ENCODE measurements at places on chromosomes 12 and 14. TPM values are rescaled to one million over a fixed set of nuclear protein-coding genes. Genes with fewer than 3 reads are reported as not detected.

- H3K27ac ChIP-seq = no peak overlapping the region
- H3K4me3 ChIP-seq = no peak overlapping the region
- no peaks in the 10 kb centered on the region for H3K27me3 ChIP-seq
- H3K4me1 ChIP-seq = no peaks in the 10 kb centered on the region
- no peak for DNase-seq
Measured at GRCh38 chr12:8960176-8960575, 10.7 kb upstream of the M6PR start.

DNA sequence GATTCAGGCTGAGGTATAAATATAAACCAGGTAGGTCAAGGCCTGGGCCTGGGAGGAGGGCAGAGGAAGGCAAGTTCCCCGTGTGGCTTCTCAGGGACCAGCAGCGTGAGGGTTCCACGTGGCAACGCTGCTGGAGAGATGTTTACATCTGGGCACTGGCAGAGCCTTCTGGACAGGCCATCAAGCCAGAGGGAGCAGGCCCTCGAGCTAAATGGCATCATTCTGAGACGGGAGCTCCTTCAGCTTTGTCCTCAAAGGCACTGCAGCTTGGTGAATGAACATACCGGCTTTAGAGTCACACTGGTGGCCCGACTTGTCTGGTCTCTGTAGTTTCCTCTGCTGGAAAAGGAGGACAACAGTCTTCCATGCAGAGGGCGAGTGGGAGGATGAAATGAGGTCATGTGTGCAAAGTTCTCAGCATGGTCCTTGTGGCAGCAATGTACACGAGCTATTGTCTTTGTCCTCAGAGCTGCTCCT, 231.3 kb downstream of the ZFP36L1 start:
- no peak overlapping the region for H3K4me3 ChIP-seq
- H3K27me3 ChIP-seq = no peaks in the 10 kb centered on the region
- peak overlapping the region; percentile 18 for H3K27ac ChIP-seq

PMCH gene
- not detected for total RNA-seq

GRCh38 chr14:92380131-92380530, 57.2 kb downstream of the SLC24A4 start:
- H3K27me3 ChIP-seq = no peaks in the 10 kb centered on the region
- H3K4me3 ChIP-seq = no peak overlapping the region
- H3K27ac ChIP-seq = no peak overlapping the region
- no peaks in the 10 kb centered on the region for H3K36me3 ChIP-seq
- no peaks in the 10 kb centered on the region for H3K4me1 ChIP-seq

KLRG1 gene
- total RNA-seq = 4.8 TPM

DNA sequence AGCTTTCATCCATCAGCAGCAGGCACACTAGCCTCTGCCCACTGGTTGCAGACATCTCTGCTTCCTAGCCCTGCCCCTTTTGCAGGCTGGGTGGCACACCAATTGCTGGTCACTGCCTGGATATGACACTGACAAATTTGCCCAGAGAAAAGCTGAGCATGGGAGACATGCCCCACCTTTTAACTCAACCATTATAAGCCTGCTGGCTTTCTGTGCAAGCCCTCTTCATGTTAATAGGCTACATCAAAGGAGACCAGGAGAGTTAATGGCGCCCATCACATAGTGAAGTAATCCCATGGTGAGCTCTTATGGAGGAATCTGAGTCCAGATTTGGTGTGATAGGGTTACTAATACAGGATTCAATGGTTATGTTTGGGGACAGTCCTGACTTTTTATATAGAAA, 139.2 kb downstream of the KICS2 start:
- peak overlapping the region; percentile 51 for H3K27ac ChIP-seq
- no peaks in the 10 kb centered on the region for H3K27me3 ChIP-seq
- H3K4me3 ChIP-seq = no peak overlapping the region
- H3K4me1 ChIP-seq = peaks cover 35% of the 10 kb centered on the region

- no peaks in the 10 kb centered on the region for H3K36me3 ChIP-seq
- H3K4me1 ChIP-seq = peaks cover 69% of the 10 kb centered on the region
- H3K27me3 ChIP-seq = no peaks in the 10 kb centered on the region
- H3K27ac ChIP-seq = peak overlapping the region; percentile 80
Measured at GRCh38 chr14:95515080-95515489, 1.4 kb downstream of the SYNE3 start.

- H3K4me1 ChIP-seq = no peaks in the 10 kb centered on the region
- no peaks in the 10 kb centered on the region for H3K27me3 ChIP-seq
- H3K36me3 ChIP-seq = peaks cover 90% of the 10 kb centered on the region
- no peak overlapping the region for H3K27ac ChIP-seq
- no peak overlapping the region for H3K4me3 ChIP-seq
Measured at GRCh38 chr14:31303654-31304053, 96.1 kb upstream of the HECTD1 start.

- H3K4me3 ChIP-seq = no peak overlapping the region
- H3K27ac ChIP-seq = no peak overlapping the region
- H3K27me3 ChIP-seq = no peaks in the 10 kb centered on the region
- no peaks in the 10 kb centered on the region for H3K4me1 ChIP-seq
- DNase-seq = no peak
Measured at GRCh38 chr12:43921666-43922337, 85.9 kb downstream of the TMEM117 start.

DNA sequence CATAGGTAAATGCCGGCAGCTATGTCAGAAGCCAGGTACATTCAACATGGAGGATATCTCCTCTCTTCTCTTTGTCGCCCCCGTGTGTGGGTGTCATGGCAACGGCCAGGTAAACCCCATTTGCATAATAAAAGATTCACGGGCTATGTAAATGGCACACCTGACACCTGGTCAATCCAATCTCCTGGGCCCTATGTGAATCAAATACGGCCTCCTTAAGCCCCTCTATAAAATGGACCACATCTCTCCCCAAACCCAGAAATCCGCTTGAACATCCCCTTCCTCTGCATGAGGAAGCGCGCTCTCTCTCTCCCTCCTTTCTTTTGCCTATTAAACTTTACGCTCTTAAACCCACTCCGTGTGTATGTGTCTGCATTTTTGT, 363.7 kb downstream of the SOX5 start:
- H3K4me3 ChIP-seq = no peak overlapping the region
- H3K36me3 ChIP-seq = no peaks in the 10 kb centered on the region
- H3K27ac ChIP-seq = no peak overlapping the region
- no peaks in the 10 kb centered on the region for H3K4me1 ChIP-seq
- H3K27me3 ChIP-seq = no peaks in the 10 kb centered on the region

GRCh38 chr14:59281609-59282377, 93.3 kb downstream of the DAAM1 start:
- no peak for DNase-seq
- peaks cover 27% of the 10 kb centered on the region for H3K4me1 ChIP-seq

GRCh38 chr14:103861413-103862392, 14.3 kb upstream of the PPP1R13B start:
- no peaks in the 10 kb centered on the region for H3K27me3 ChIP-seq
- DNase-seq = peak; percentile 27
- no peak overlapping the region for H3K27ac ChIP-seq
- no peak overlapping the region for H3K4me3 ChIP-seq
- H3K4me1 ChIP-seq = peaks cover 10% of the 10 kb centered on the region

GRCh38 chr14:24798911-24799462, 165.0 kb upstream of the GZMB start:
- no peak overlapping the region for H3K4me3 ChIP-seq
- no peak overlapping the region for H3K27ac ChIP-seq
- H3K36me3 ChIP-seq = no peaks in the 10 kb centered on the region
- no peak for DNase-seq

PLBD1 gene
- 106 TPM for total RNA-seq

DNA sequence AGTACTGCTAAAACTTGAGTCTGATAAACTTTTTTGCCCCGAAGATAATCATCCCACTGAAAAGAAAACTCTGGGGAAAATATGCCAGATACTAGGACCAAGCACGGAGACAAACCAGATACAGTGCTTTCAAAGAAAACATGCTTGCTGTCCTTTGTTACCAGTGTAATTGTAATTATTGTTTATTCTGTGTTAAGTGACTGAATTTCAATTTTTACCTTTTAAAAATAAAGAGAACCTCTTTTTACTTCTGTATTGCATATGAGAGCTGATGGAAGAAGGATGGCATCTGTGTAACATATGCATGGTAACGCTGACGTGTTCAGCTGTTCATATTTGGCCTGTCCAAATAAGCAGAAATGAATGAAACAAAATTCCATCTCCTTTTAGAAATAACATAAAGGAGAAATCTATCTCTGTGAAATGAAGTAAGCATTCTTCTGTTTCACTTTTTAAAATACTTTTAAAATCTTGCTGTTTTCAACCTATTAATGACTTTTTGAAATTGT, 22.5 kb downstream of the SLC35E3 start:
- H3K36me3 ChIP-seq = peaks cover 31% of the 10 kb centered on the region
- no peaks in the 10 kb centered on the region for H3K4me1 ChIP-seq
- DNase-seq = no peak
- no peaks in the 10 kb centered on the region for H3K27me3 ChIP-seq
- no peak overlapping the region for H3K4me3 ChIP-seq
- no peak overlapping the region for H3K27ac ChIP-seq

DNA sequence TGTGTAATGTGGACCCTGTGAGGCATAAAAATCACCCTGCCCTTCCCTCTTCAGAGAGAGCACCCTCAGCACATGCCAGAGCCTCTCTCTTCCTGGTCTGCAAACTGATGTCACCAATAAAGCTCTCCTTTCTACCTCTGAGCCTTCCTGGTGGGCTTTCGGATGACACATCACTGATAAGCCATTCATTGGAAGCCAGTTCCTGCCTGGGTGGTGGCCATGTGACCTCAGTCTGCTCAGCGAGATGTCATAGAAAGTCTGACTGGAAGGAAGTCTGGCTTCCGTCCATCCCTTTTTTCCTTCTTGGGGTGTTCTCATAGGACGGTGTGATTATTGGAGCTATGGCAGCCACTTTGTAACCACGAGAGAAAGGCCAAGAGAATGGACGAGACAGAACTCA, 95.7 kb downstream of the PIWIL1 start:
- no peak overlapping the region for H3K4me3 ChIP-seq
- H3K27me3 ChIP-seq = no peaks in the 10 kb centered on the region
- no peak overlapping the region for H3K27ac ChIP-seq
- no peaks in the 10 kb centered on the region for H3K4me1 ChIP-seq

DNA sequence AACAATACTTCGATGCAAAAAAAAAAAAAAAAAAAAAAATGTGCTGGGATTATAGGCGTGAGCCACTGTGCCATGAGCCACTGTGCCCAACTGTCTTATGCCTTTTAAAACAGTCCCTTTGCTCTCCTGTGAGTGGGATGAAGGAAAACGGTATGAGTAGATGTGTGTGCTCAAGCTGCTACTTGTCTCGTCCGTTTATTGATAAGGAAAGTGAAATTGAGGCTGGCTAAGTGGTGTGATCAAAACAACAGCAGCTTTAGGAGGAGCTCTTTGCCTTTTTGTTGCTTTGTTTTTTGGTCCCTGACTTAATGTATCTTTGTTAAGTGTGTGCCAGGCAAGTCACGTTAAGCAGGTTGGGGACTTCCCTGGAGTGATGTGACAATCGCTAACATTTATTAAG, 275.9 kb downstream of the TMEM132C start:
- no peak for DNase-seq
- H3K4me3 ChIP-seq = no peak overlapping the region
- H3K27me3 ChIP-seq = no peaks in the 10 kb centered on the region
- no peaks in the 10 kb centered on the region for H3K4me1 ChIP-seq

KLRB1 gene
- total RNA-seq = 4.3 TPM

Measured in lower lobe of right lung (tissue), 2 donors.